ENCODE measurements at places on chromosomes 7 and 10.

- DNase-seq = no peak
Observed at GRCh38 chr7:87934699-87935383, 790 bp downstream of the ADAM22 start.

DNA sequence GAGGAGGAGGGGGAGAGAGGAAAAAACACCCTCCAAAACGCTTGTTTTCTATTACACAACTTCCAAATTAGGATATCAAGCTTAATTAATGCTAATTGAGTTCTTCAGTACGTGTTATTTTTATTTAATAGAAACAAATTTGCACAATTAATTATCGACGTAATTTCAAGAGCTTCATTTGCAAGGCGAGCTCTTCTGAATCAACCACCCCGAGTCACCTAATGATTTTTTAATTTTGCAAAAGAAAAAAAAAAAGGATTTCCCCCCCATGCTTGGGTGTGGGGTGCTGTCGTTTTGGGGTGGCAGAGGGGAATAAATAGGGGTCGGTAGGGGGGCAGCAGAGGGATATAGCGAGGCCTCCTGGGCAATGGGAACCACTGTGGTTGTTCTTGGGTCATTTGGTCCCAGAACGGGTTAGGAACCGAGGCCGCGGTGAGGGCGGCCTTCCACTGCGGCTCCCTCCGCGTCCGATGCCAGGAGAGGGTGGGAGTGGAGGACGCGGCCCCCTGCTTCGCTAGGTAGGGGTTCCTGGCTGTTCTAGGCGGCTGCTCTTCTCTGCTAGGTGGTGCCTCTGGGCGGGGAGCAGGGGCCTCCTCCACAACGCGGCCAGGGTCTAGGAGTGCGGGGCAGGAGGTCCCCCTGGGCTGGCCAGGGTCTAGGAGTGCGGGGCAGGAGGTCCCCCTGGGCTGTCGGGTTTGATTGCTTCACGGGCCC is 7.3 kb downstream of the UNCX start:
- DNase-seq = peak; percentile 17

DNA sequence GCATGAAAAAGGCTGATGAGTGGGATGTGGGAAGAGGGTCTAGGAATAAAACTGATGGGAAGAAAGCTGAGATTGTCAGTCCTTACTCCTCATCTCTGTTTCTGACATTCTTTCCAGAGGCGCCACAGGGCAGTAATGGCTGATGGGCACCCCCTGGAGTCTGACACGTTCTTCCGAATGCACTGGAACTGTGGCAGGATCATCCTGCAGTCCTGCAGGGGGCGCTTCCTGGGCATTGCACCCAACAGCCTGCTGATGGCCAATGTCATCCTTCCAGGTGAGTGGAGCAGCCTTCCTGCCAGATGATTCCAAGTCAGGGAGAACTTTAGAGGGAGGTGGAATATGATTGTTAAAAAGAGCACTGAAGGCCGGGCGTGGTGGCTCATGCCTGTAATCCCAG is 4.8 kb downstream of the FSCN3 start:
- no peak for DNase-seq

DNA sequence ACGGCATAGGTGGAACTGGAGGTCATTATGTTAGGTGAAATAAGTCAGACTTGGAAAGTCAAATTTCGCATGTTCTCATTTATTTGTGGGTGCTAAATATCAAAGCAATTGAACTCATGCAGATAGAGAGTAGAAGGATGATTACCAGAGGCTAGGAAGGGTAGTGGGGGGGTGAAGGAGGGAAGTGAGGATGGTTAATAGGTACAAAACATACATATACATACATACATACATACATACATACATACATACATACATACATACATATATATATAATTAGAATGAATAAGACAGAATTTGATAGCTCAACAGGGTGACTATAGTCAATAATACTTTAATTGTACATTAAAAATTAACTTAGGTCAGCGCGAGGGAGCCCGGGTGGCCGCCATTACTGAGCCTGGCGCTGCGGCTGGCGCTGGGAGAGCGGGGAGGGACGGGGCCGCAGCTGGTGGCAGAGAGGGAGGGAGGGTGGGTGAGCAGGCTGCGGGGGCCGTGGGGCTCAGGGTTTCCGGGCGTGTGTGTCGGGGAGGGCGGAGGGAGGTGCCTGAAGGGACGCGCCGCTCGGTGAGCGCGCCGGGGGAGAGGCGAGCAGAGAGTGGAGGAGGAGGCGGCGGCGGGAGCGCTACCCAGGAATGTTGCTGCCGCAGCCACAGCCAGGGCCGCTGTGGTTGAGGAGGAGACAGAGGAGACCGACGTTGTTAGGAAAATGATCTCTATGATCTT is 85.8 kb upstream of the EGFR start:
- DNase-seq = peak; percentile 77

DNA sequence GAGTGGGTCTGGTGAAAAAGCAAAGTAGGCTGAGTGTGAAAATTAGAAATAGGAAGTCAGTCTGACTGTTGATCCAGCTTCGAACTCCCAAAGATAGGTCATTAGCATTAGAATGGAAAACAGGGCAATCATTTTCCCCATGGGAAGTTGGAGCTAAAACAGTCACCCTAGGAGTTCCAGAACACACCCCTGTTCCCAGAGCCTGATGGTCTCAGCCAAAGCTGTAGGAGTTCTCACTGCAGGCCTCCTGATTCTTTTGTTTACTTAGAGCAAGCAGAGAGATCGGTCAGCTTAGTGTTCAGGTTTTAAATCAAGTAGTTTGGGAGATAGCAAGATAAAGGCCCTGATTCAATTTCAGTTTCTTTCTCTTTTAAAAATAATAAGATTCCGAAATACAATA is 28.8 kb upstream of the JCAD start:
- no peak for DNase-seq

DNA sequence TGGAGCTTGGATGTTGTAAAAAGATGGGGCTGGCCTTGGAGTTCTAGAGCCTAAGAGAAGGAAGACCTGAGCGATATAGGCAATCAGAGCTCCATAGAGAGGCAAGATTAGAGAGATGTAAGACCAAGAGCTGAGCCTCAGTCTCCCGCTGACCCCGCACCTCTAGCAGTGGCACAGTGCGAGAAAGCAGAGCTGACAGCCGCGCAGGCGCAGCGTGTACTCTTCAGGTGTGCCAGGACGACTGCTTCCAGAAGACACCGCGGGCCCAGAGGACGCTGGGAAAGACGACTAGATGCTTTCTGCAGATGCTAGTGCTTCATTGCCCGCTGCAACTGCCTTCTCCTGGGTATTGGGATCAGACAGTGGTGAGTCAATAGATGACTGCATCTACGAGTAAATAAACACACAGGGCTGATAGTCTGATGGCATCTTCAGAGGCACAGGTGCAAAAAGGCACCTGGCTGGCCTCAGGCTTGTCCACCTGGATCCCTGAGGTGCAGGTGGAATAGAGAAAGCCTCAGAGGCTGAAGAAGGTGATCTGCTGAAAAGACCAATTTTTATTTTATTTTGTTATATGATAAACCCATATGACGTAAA is 38.1 kb upstream of the CCDC6 start:
- DNase-seq = no peak

- no peak for DNase-seq
Observed at GRCh38 chr7:101418694-101419093, 56.0 kb downstream of the COL26A1 start.

DNA sequence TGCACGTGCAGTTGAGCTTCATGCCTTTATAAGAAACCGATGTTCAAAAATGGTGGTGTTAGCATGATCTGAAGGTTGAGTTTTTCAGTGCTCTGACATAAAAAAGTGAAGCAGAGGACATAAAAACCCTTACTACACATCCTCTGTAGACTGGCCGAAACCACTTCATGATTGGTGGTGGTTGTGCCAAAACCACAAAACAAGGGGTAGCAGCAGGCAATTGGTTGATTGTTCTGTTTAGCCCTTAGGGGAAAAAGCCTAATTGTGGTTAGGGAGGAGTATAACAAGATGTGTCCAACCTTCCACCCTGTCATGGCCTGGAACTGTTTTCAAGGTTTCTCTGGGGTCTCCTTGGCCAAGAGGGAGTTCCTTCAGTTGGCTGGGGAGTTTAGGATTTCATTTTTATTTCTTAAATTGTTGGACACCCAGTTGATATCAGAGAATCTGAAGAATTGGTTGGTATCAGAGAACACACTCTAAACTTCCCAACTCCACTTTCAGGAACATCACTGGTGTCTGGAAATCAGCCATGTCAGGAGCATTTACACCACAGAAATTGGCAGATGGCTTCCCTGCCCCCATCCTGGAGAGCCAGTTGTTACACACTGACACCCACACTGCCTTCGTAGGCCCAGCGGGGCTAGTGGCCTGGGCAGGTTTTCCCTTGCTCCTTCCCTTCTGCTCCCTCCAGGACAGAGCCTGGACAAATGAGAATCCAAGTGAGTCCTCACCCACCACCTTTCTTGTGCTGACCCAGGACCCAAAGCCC is 18.8 kb downstream of the MRPS24 start:
- no peak for DNase-seq

DNA sequence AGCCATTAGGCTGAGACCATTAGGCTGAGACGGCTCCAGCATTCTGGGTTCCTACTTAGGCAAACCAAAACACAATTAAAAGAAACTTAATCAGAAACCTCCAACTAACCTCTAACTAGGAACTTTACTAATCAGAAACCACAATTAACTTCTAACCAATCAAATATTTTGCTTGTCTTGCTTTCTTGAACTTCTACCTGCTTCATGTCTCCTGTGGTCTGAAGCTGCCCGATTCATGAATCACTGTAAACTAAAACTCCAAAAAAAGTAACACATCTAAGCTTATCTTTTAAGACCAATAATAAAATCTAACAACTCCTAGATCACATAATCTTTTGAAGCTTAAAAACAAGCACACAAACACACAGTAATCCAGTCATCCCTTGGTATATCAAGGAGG is 76.1 kb downstream of the PDSS1 start:
- DNase-seq = no peak

DNA sequence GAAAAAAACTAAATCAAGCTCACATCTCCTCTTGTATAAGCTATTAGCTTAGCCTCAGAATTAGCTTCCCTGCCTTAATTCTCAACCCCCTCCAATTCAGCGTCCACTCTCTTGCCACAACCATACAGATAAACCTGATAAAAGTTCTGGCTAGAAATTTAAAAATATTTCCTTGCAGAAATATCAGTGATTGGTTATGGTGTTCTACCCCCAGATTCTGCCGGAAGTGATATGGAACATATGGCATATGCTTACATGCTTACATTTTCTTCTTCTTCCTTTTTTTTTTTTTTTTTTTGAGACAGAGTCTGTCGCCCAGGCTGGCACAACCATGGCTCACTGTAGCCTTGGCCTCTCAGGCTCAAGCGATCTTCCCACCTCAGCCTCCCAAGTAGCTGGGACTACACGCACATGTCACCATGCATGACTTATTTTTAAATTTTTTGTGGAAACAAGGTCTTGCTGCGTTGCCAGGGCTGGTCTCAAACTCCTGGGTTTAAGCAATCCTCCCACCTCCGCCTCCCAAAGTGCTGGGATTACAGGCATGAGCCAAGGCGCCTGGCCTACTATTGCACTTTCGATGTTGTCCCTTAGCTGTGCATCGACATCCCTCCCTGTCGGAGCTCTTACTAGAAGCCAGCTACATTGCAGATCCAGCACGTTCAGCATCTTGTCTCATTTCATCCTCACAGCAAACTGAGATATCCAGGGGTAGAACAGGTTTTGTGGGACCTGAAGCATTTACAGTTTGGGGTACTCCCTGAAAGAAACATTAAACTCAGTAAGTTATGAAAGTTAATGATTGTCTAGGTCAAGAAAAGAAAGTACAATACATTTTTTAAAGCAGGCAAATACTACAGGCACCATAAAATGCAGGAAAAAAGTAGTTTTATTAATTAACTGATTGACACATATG is 205.6 kb upstream of the TCF7L2 start:
- DNase-seq = no peak
